ENCODE measurements at places on chromosomes 4 and X.

- DNase-seq, result no peak
- no peak overlapping the region for H3K27ac ChIP-seq
- no peak overlapping the region for H3K4me3 ChIP-seq
- no peaks in the 10 kb centered on the region for H3K27me3 ChIP-seq
- no peaks in the 10 kb centered on the region for H3K4me1 ChIP-seq
Measured at GRCh38 chr4:126057371-126057770, 742.6 kb downstream of the FAT4 start.

DNA sequence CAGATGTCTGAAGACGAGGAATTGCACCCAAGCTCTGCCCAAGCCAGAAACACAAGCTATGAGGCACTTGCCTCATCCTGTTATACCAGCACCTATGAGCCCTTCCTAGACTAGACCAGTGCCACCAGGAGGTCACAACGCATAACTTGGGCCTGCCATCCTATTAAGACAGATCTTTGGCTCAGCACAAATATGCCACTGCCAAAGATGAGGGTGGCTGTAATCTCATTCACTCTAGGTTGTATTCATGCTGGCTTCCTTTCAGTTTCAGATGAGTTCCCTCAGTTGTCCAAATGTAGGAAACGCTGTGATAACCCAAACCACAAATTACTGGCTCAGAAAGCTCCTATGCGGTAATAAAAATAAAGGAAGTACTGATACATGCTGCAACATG, 76.5 kb upstream of the CITED1 start:
- H3K4me3 ChIP-seq, result no peak overlapping the region
- no peak overlapping the region for H3K27ac ChIP-seq
- H3K4me1 ChIP-seq, result peaks cover 12% of the 10 kb centered on the region
- DNase-seq, result no peak
- H3K27me3 ChIP-seq, result no peaks in the 10 kb centered on the region

- peaks cover 18% of the 10 kb centered on the region for H3K36me3 ChIP-seq
- H3K27me3 ChIP-seq, result no peaks in the 10 kb centered on the region
- no peak for DNase-seq
- H3K4me1 ChIP-seq, result peaks cover 3% of the 10 kb centered on the region
- H3K27ac ChIP-seq, result no peak overlapping the region
Measured at GRCh38 chr4:15586066-15586465, 69.1 kb downstream of the FBXL5 start.

DNA sequence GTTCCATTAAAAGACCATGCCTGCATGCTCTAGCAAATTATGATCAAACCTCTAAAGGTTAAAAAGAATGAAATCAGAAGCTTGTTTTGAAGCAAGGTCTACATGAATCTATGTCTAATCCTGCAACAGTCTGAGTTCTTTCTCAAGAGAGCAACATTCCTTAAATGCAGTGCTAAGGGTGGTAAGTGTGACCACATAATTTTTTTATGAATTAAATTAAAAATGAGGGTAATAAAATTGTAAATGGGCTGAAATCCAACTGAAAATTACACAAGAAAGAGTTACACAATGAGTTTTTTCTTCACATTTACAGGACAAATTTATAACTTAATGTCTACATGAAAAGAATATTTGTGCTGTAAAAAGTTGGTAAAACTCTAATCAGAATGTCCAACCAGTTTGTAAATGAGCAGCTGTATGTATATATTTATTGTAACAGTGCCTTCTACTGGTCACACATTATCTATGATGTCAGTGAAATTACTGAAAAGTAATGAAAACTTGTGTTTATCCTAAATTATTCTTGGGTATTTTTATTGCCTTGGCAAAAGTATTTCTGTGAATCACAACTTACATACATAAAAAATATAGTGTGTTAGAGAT, 336.3 kb upstream of the PITX2 start:
- H3K4me1 ChIP-seq, result peaks cover 13% of the 10 kb centered on the region
- no peak overlapping the region for H3K4me3 ChIP-seq
- H3K27ac ChIP-seq, result no peak overlapping the region
- DNase-seq, result no peak
- no peaks in the 10 kb centered on the region for H3K27me3 ChIP-seq
- no peaks in the 10 kb centered on the region for H3K36me3 ChIP-seq

DNA sequence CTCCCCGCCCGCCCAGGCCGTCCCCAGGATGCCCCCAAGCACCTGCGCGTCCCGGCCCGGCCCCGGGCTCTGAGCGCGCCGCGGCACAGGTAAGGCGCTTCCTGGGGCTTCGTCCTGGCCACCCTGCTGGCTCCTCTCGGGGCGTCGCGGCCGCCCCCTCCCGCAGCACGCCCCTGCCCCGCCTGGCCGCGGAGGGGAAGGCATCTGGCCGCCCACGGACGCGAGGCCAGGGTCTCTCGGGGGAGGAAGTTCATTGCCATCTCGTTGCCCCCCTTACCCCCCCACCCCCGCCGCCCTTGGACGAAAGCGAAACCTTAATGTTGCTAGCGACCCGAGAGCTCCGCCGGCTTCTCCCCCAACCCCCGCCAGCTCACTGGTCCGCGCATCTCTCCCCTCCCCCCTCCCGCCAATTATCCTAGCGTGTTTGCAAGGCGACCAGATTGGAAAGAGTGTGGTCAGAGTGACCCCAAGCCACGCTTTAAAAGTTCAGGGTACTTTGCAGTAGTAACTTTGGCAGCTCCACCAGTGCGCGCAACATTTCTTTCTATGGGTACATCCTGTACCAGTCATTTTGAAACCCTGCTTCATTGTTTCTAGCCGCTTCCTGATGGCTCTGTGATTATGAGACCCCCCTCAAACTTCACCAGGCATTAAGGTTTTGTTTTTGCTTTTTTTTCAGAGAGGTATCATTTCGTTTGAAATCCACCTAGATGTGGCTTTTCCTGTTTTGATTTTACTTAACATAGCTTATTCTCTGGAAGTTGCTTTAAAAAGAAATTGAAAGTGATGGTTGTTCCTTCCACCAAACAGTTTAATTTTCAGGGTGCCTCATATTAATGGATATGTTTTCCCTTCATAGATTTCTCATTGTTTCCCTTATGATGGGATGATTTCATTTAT, 626 bp downstream of the TBC1D1 start:
- peaks cover 15% of the 10 kb centered on the region for H3K4me1 ChIP-seq
- H3K4me3 ChIP-seq, result peak overlapping the region; percentile 76
- no peaks in the 10 kb centered on the region for H3K36me3 ChIP-seq
- no peak overlapping the region for H3K27ac ChIP-seq
